AML-193 (cell line): ENCODE measurements at places on chromosomes 5 and 9.

- DNase-seq, result no peak
Measured at GRCh38 chr5:170092455-170093101, 13.1 kb upstream of the FOXI1 start.

DNA sequence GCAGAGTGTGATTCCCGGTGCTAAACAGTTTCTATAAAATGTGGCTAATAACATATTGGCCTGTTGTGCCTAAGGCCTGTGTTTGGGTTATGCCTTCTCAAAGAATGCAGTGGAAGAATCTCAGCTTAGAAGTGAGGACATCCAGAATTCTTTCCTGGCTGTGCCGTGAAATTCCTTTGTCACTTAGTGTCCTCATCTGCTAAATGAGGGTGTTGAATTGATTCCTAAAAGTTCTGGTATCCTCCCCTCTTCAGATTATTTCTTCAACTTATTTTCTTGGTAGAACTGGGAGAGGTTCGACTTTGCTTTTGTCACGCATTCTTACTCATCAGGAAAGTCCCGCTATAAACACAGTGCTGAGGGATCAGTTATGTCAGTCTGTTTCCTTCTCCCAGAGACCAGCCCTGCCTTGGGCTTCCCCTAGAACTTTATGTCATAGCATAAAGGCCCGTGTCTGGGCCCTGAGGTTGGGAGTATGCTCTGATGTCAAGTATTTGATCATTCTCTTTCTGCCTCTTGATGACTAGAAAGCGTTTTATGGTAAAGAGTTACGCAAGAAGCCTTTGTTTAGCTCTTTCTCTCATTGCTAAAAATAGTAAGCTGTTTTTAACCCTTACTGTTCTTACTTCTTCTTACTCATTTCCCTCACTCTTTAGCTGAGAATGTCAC lies 29.5 kb downstream of the MTAP start:
- no peak for DNase-seq

GRCh38 chr5:54663866-54664265 lies 146.3 kb downstream of the SNX18 start:
- no peak for DNase-seq

DNA sequence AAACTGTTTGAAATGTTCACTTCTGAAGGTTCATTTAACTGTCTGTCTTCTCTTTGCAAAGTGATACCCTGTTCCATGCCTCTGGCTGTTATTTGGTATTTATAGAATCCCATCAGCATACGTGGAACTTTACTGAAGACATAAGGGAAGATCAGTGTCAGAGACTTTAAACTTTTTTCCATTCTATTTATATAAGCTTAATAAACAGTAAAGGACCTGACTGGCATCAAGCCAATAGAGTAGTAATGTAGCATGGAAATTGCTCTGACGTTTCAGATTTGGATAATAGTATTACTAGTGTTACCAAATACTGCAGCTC lies 94.9 kb upstream of the MINAR2 start:
- no peak for DNase-seq

- no peak for DNase-seq
Measured at GRCh38 chr5:385321-385720, 57.7 kb upstream of the EXOC3 start.

DNA sequence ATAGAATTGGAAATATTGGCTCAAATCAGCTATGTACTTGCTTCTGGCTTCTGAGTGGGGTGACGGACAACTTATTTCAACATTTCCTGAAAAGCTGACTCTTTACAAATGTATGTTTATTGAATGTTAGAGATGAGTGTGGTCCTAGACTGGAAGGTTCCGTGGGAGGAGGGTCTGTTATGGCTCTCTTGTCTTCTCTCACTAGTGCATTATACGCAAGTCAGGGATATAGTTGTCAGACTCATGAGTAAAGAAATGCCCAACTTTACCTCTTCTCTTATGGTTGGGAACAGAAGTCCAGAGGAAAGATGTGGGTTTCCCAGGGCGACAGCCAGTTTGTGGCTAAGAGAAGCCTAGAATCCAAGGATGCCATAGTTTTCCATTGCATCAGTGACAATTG lies 839.3 kb upstream of the WWC1 start:
- DNase-seq, result no peak

DNA sequence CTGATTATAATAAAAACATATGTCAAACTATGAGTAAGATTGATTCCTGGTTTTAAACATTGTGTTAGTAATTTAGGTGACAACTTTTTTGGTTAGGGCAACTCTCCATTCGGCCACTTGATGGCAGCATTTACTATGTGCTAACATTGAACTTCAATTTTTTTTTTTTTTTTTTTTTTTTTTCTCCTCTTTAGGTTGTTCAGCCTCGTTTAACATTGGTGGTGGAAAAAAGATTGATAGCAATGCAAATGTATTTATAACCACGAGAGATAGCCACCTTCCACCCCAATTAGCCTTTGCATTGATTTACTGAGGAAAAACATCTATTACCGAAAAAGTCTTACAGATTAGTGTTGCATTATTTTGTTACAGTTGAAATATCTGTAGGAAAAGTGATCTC lies 159.1 kb downstream of the CSNK1G3 start:
- DNase-seq, result peak; percentile 30
